ENCODE measurements at places on chromosomes 13 and 19.

DNA sequence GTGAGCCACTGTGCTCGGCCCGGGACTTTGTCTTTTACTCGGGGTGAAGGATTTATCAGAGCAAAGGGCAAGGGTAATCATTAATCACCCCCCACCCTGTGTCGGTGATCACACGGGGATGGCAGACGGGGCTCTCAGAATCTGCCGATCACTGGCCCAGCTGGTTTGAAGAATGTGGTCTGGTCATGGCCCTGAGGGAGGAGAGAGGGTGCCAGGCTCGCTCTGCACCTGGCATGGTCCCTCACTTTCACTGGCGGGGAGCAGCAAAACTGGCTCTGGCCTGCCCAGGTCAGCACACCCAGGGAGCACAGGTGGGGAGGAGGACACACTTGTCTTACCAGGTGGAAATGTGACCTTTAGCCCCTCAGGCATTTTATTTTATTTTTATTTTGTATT lies 10.2 kb downstream of the REEP6 start:
- DNase-seq: no peak

GRCh38 chr19:35784503-35785338 lies 9.4 kb downstream of the ARHGAP33 start:
- no peak for DNase-seq

GRCh38 chr13:43446126-43446525 lies 340.6 kb downstream of the ENOX1 start:
- DNase-seq: no peak

GRCh38 chr13:51001335-51001734 lies 91.7 kb downstream of the RNASEH2B start:
- no peak for DNase-seq

GRCh38 chr19:46353730-46354528 lies 7.0 kb downstream of the PPP5C start:
- no peak for DNase-seq

DNA sequence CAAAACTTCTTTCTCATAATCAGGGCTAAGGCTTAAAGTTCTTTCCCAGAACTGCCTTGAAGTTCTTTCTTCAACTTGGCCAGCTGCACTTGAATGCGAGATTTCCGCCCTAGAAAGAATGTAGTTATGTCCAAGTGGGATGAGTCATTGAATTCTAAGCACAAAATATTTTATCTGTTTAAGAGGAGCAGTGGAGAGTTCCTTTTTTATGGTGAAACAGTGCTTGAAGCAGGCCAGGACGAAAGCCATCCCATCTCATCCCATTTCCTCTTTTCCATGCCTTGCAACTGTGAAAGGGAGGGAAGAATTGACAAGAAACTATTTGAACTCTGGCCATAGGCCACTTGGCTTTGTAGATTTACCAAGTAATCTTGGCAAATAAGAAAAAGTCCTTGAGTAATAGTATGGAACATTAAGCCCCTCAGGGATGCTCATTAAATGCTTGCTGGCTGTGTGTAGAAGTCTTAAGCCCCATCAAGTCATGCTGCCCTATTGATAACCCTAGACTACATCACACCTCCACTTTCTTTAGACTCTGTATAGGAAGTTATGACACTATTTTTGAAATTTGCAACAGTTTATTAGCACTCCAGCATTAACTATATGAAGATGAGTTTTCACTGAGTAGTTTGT lies 174.5 kb downstream of the KCTD12 start:
- no peak for DNase-seq

DNA sequence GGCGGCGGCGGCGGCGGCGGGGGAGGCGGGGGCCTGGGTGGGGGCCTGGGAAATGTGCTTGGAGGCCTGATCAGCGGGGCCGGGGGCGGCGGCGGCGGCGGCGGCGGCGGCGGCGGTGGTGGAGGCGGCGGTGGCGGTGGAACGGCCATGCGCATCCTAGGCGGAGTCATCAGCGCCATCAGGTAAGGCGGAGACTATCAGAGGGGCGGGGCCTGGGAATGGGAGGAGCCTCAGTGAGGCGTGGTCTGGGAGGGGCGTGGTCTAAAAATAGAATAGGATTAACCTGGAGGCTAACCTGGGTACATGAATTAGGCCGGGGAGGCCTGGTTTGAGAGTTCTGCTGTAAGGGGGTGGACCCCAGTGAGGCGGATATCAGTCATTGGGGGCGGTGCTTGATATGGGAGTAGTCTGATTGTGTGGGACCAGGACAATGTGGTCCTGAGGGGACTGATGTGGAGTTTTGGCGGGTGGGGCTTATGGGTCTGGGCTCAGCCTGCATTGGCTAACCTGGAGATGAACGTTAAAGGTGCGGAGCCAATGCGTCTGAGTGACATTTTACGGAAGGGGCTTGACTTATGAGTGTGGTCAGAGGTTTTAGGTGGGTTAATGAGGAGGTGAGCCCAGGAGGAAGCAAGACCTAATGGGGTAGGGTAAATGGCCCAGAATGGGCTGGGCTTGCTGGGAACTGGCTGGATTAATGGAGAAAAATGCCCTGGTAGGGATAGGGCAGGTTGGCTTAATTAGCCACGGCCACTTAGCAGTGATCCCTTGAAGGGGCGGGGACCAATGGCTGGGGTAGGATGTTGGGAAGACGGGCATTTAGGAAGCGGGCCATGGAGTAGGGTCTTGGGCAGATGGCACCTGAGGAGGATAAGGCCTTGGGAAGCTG lies 1.4 kb downstream of the CAPNS1 start:
- peak; percentile 95 for DNase-seq

GRCh38 chr13:27482983-27483382 lies 32.6 kb upstream of the MTIF3 start:
- no peak for DNase-seq

DNA sequence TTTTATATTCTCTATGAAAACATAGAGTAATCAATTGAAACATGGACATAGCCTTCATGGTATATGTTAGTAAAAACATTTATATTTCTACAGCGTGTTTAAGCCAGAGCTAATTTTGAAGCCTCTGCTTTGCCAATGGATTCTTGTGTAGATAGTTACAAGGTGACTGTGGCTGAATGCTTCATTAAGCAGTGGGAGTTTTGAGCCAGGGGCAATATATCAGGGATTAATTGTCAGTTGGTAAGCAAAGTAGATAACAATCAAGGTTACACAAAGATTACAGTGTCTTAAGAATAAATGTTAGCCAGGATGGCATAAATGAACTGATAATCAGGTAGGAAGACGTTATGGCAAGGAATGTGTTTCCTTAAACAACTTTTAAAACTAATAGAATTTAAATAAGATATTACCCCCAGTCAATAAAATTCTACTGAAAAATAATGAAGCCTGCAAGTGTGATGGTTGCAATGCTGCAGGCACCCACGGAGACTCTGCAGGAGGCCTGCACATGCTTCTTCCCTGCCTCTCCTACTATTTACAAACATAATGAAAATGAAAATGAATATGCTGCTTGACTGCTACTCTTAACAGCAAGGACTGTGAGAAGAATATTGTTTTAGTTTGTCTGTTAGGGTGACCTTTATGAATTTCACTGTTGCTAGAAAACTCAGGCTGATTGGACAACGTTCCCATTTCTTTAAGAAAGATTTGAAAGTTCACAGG lies 588.5 kb downstream of the GPC5 start:
- DNase-seq: no peak

DNA sequence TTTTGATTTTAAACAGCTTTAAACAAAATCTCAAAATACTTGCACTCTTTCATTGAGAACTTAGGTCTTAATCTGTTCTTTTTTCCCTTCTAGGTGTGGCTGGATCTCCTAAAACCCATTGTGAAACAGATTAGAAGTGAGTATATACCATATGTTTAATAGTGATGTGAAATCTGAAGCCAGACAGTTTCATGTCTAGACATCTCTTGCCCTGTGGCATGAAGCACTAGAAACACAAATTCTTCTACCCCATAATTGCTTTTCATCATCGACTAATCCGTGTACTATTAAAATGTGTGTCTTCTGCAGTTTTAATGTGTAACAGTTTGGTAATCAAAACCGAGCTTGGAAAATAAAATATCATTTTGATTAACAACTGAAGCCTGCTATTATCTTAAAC lies 188.2 kb upstream of the RNF113B start:
- no peak for DNase-seq

- no peak for DNase-seq
Measured at GRCh38 chr19:966485-967088, 17.6 kb upstream of the WDR18 start.

DNA sequence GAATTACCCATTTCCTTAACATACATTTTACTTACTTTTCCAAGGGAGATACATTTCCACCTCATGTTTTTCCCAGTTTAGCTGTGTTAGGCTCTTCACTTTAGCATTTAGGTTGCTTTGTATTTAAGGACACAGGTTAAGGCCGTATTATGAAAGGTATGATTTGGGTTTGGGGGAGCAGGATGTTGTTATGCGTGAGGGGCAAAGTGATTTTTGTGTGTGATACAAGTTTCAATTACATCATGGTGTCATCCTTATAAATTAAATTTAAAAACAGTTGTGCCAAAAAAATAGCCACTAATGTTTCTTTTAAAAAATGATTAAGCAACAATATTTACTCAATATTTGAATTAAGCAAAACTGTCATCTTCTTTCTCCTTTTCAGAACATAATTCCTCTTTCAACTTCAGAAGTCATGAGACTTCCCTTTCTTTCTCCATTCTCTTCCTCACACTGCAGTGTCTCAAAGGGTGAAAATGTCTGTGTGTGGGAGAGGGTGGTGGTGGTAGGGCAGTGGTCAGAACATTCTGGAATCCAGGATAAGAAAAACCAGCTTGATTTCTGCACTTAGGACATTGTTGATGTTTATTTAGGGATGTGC lies 126.2 kb downstream of the KCNRG start:
- no peak for DNase-seq

GRCh38 chr19:39415111-39416046 lies 2.9 kb downstream of the PLEKHG2 start:
- no peak for DNase-seq

DNA sequence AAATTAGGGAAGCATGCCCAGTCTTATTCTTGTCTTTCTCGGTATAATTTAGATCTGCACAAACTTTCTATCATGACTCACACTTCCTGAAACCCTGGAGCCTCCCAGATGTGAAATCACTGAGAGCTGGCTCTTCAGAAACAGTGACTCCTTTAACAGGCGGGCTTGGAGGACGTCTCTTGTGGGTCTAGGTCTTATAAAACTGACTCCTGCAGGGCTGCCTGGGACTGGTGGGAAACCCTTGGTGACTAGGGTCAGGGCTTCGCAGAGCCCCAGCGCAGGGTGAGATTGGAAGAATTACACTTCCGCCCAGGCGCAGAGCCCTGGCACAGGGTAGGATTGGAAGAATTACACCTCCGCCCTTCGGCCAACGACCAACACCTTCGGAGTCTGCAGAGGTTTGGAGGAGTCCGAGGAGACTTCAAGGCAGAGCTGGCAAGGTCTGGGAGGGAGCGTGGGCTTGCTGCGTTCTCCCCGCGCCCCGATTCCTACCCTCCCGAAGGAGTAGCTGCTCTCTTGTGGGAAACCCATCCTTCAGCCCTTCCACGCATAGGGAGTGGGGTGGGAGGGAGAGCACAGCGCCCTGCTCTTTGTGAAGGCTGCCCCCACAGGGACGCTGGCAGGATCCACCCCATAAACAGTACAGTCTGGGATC lies 43.4 kb upstream of the MAP3K10 start:
- DNase-seq: peak; percentile 52

GRCh38 chr19:19552798-19553197 lies 14.7 kb downstream of the CILP2 start:
- DNase-seq: peak; percentile 21

GRCh38 chr19:45419396-45419795 lies 4.3 kb downstream of the ERCC1 start:
- peak; percentile 55 for DNase-seq

DNA sequence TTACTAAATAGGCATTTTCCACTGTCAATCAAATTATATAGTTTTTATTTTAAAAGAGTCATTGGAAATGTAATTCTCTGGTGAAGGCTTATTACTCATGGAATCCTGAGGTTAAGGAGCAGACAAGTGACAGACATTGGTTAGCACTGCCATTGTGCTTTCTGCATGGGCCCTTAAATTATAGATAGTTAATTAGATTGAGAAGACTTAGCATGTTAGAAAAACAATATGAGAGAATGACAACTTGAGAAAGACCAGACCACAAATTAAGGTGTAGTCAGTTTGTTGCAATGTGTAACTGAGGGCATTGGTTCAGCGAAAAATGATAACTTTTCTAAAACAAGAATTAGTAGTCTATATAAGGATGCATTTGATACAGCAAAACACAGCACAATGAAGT lies 195.5 kb downstream of the SLITRK6 start:
- no peak for DNase-seq

GRCh38 chr19:55485439-55486011 lies 537 bp downstream of the NAT14 start:
- DNase-seq: no peak

- DNase-seq: no peak
Measured at GRCh38 chr13:82758044-82758443, 1124.2 kb downstream of the SLITRK1 start.

DNA sequence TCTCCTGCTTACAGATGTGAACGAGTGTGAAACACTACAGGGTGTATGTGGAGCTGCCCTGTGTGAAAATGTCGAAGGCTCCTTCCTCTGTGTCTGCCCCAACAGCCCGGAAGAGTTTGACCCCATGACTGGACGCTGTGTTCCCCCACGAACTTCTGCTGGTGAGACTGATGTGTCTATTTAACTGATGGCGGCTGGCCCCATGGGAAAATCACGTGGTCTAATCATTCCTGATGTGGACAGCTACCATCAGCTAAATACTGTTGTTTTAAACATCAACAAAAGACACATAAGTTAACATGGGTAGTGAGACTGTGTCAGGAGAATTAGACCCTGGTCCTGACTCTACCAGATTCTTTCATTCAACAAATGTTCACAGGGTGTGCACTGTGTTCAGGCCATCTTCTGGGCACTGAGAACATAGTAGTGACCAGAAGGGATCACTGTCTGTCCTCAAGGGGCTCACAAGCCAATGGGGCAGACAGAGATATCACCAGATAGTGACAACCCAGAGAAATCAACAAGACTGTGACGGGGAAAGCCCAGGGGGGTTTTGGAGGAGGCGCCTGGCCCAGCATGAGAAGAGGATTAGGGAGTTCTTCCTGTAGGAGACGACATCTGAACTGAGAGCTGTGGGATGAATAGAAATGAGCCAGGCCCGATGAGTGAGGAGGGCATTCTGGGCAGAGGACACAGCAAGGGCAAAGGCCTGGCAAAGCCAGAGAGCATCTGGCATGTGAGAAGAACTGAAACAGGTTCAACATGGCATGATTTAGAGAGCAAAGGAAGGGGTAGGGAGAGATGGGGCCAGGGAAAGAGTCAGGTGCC lies 18.4 kb downstream of the LTBP4 start:
- DNase-seq: no peak

DNA sequence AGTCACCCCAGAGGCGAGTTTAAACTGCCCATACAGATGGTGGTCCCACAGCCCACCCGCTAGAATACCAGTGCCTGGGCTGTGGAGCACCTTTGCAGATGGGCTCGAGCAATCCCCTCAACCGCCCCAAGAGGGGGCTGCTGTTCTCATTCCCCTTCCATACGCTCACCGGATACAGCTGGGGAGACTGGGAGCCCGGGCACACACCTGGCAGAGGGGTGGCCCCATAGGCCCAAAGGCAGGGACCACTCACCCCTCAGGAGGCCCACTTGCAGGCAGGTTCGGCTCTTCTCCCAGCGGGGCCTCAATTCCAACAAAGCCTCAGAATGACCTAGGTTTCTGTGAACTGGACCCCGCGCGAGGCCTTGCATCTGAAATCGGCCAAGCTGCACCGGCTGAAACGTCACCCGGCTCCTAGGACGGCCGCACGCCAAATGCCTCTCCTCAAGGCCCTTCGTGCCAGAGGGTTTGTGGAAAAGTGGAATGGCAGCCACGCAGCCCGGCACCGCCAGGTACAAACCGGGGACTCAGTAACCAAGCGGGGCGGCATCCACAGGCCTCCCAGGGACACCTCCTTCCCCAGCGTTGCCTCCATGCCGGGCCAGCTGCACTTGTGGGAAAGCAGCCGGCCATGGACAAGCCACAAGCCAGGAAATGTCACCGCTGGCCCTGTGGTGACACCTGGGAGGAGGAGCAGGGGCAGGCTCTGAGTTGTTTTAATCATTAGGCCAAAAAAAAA lies 18.7 kb downstream of the MLLT1 start:
- peak; percentile 22 for DNase-seq
